RCC 7860 (cell line): ENCODE measurements at places on chromosomes 16 and 17.
A peak's percentile ranks its signal among the peaks of the same experiment; 100 is the strongest.

- no peak for DNase-seq
Observed at GRCh38 chr17:44120851-44121605, 2.4 kb downstream of the HDAC5 start.

- no peak for DNase-seq
Observed at GRCh38 chr16:19853742-19854542, 30.7 kb downstream of the GPRC5B start.

GRCh38 chr16:86821895-86822294 lies 243.5 kb downstream of the FOXL1 start:
- DNase-seq, result peak; percentile 83

DNA sequence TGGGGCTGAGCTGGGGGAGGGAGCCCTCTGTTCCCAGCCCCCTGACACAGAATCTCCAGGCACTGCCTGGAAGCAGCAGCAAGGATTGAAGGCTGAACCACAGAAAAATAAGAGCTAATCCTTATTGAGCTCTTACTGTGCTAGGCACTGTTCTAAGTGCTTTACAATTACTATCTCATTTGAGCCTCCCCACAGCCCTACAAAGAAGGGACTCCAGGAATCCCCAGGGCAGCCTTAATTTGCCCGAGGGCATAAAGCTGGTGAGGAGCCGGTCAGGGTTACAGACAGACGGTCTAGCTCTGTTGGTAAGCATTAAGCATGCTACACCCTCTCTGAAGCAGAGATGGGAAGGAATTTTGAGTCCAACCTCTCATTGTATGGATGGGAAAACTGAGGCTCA lies 7.0 kb downstream of the SAMD14 start:
- DNase-seq, result no peak

DNA sequence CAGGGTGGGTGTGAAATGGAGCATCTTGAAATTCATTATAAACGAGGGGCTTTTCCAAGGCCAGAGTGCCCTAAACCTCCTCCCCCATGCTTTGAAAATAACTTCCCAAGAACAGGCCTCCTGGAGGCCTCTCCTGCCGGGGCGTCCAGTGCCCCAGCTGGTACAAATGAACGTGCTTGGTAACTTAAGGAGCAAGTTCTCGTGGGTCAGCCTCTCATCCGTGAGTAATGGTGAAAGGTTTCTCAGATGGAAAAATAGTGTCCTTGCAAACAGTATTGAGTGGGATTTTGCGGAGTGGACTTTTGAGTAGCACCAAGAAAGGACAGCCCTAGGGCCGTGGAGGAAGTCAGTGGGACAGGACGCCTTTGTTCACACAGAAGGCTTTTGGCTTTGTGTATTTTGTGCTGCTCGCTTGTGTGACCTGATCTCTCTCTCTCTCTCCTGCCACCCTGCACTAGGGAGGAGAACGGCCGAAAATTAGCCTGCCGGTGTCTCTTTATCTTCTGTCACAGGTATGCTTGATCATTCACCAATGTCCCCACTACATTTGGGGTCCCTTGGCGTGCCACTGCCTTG lies 34.6 kb downstream of the CLEC16A start:
- no peak for DNase-seq

DNA sequence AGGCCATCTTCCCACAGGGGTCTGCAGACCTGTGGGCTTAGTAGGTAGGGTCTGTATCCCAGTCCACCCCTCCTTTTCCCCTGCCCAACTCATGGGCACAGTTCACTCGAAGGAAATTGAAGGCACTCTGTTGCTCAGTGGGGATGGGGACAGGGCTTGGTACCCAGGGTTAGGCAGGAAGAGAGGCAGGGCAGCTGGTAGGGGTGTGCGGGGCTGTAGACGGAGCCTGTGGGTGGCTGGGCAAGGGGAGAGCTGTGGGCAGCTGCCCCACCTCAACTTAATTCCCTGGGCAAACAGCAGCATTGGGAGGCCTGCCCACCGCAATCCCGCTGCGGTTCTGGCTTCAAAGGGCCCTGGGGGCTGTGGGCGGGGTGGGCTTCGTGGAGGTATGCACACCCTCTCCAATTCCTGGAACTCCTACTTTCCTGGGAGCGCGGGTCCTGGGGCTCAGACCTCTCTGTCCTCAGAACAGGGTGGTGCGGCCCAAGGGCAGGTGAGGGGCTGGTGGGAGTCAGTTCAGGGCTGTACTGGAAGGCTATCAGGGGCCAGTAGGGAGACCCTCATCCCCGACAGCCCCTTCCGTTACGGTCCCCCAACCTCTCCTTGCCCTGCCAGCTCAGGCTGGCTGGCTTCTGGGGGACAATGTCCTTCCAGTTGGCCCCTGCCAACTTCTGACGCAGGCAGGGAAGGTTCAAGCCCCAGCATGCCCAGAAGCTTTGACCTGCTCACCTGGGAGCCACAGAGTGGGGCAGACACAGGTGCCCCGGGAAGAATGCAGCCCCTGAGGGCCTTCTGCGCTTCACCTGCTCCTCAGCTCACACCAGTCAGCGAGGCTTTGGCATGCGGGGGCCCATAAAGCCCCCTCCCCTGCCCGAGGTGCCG lies 9.1 kb downstream of the FOXJ1 start:
- no peak for DNase-seq

DNA sequence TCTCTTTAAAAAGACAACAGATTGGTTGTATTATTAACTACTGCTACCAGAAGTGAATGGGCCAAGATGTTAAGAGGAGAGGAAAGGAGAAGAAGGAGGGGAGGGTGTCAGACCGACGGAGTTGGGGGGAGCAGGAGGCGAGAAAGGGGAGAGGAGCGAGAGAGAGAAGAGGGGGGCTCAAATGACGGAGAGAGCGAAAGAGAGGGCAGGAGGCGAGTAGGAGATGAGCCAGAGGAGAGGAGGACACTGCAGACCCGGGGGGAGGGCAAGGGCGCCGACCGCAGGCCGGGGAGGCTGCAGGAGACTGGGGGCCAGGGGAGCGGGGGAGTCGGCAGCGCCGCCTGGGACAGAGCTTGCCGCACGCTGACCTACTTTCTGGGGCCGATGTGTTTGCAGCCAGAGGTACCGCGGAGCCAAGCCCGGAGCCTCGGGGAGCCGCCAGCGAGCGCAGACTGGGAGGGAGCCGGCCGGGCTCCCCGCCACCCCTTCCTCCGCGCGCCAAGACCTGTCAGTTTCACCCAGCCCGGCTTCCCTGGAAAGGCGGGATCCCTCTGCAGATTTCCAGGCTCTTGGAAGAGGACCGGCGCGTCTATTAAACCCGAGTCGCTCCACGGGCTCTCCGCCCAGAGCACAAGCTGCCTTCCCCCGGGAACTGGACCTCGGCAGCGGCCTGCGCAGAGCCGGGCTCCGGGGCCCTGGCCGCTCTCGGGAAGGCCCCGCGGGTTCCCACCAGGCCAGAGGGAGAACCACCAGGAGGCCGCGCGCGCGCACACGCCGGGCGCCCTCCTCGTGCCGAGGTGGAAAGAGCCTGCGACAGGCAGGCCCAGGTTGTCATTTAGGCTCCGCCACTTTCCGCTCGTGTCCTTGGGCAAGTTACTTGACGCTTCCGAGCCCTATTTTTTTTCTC lies 74.6 kb downstream of the CMC2 start:
- no peak for DNase-seq

GRCh38 chr17:44812263-44812662 lies 17.8 kb downstream of the GJC1 start:
- no peak for DNase-seq

GRCh38 chr16:65126845-65127624 lies 5.2 kb upstream of the CDH11 start:
- DNase-seq, result no peak

DNA sequence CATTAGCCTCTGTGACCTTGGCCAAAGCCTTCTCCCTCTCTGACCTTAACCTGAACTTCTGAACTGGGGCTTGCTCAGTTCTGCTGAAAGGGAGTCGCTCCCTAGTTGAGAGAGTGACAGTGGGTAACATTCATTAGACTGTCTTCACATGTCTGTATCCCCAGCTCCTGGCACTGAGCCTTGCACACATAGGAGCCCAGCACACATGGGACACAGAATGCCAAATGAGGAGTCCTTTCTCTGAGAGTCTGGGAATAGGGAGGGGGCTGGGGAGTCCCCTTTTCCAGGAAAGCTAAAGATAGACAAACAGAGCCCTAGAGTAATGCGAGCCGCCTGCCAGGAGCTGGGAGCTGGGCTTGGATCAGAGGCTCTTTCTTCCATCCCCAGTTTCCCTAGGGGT lies 2.5 kb downstream of the TAC4 start:
- DNase-seq, result no peak

- DNase-seq, result peak; percentile 49
Observed at GRCh38 chr17:6110088-6110487, 39.9 kb downstream of the WSCD1 start.

GRCh38 chr17:70037498-70037897 lies 37.5 kb upstream of the KCNJ16 start:
- no peak for DNase-seq

DNA sequence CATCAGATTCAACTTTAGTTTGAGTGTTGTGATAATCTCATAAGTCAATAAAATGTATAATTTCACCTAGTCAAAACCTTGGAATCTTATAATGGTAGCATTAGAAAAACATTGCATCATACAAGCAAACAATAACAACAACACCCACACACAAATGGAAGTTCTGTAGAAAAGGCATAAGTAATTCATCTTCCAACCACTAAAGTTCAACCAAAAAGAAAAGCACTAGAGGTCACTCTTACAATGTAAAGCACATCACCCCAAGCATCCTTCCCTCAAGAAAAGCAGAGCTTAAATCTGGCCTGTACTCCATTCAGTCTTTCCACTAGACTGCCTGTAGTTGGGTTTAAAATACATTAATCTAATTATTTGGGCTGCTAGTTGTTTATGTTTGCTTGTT lies 1.8 kb downstream of the CNTNAP4 start:
- no peak for DNase-seq

- DNase-seq, result peak; percentile 18
Observed at GRCh38 chr17:81980707-81981343, 3.4 kb downstream of the ASPSCR1 start.

GRCh38 chr17:48100160-48100559 lies 1.1 kb downstream of the CBX1 start:
- peak; percentile 10 for DNase-seq

DNA sequence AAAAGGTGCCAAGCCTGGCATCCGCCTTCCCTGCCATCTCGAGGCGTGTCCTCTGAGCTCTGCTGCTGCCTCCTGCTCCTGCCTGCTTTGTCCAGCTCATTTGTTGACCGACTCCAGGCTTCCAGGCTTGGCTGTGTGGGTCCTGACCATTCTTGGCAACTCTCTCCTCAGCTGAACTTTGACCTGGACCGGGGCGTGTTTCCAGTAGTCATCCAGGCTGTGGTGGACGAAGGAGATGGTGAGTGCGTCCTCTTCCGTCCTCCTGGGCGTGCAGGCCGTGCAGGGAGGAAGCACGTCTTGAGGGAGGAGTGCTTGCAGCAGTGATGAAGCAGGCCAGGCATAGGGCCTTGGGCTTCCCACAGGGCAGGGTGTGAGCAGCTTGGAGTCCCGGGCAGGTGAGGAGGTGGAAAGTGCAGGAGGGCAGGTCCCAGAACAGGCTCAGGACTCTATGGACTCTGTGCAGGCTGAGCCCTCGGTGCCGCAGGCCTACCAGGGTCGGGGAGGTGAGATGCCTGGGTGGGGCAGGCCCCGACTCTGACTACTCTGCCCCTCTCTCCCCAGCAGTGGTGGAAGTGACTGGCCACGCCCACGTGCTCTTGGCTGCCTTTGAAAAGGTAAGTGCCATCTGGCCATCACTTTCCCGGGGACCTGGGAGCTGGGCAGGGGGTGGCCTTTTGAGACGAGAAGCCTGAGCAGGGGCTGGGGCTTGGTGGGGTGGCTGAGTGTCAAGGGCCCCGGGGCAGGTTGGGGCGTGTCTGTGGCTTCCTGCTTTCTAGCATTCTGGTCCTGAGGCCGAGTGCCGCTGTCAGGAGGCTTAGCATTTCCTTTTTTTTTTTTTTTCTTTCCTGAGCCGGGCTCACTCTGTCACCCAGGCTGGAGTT lies 28.6 kb upstream of the NUDT16L1 start:
- no peak for DNase-seq

DNA sequence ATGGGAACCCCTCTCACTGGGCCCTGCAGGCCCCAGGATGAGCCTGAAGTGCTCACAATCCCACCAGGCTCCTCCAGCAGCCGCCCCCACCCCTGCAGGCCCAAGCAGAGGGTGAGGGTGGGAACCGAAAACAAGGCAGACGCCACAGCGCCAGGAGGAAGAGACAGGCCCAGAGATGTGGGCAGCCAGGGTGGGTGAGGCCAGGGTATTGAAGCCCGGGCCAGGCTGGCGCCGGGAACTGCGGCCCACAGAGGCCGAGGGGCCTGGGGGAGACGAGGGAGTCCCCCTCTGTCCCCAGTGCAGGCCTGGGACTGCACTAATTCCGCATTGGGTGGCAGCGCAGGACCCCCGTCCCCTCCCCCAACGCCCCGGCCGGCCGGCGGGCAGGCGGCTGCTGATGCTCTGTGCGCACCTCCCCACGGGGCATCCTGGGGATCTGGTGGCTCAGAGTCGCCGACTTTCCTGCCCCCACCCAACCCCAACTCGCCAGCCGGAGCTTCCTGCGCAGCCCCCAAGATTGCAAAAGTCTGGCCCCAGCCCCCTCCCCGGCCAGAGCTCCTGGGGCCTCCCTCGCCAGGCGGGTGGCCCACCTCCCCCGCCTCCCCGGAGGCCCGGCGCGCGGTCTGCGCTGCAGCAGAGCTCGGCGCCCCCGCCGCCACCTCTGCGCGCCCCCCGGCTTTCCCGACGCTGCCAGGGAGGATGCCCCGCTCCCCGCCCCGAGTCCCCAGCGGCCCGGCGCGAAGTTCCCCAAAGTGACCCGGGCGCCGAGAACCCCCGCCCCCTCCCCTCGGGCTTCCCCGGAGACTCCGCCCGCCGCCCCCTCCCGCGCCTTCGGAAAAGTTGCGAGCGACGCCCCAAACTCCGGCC lies 107.8 kb downstream of the ENGASE start:
- no peak for DNase-seq

DNA sequence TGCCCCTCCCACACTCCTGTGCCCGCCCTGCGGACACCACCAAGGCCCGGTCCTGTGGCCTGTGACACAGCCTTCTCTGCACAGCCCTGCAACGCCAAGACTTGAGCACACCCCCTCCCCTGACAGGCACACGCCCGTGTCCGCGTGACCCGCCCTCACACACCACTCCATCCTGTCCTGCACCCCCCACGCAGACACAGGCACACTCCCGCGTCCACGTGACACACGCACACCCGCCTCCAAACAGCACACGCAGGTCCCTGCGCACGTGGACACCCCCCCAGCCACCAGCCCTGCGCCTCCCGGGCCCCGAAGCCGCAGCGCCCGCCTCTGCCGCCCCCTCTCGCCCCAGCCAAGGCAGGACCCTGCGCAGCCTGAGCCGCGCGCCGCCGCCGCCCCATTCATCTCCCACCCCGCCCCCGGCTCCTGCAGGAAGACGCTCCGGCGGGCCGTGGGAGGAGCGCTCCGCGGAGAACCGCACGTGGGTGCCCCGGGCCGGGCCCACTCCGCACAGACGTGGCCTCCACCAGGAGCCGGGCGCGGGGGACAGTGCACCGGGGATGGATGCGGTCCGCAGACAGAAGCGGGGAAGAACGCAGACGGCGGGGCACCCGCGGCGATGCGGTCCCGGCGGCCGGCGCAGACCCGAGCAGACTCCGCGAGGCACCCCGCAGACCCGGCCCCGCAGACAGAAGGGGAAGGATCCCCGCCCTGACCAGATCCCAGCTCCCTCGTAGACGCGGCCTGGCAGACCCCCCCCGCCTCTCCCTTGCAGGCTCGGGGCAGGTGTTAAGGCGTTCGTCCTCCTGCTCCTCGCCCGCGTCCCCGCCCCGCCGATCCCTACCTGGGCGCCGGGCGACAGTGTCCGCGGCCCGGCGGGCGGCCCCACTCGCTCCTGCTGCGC lies 506 bp downstream of the CAMKK1 start:
- peak; percentile 94 for DNase-seq
